ENCODE measurements at places on chromosomes 11 and 22.

DNA sequence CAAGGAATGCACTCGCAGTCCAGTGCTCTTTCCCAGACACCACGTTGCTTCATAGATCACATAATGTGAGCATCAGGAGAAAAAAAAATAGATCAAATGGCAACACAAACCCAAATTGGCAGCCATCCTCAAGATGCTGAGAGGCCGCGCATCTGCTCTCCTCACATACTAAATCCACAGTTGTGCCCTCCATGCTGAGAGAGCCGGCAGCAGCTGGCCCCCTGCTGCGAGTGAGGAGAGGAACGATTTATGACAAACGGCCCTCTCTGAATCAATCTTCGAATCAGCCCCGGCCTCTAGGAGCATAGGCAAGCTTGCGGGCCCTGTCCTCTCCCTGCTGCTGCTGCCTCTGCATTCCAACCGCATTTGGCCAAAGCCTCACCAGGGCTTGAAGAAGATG, 159.9 kb upstream of the TENM4 start:
- no peak for DNase-seq

DNA sequence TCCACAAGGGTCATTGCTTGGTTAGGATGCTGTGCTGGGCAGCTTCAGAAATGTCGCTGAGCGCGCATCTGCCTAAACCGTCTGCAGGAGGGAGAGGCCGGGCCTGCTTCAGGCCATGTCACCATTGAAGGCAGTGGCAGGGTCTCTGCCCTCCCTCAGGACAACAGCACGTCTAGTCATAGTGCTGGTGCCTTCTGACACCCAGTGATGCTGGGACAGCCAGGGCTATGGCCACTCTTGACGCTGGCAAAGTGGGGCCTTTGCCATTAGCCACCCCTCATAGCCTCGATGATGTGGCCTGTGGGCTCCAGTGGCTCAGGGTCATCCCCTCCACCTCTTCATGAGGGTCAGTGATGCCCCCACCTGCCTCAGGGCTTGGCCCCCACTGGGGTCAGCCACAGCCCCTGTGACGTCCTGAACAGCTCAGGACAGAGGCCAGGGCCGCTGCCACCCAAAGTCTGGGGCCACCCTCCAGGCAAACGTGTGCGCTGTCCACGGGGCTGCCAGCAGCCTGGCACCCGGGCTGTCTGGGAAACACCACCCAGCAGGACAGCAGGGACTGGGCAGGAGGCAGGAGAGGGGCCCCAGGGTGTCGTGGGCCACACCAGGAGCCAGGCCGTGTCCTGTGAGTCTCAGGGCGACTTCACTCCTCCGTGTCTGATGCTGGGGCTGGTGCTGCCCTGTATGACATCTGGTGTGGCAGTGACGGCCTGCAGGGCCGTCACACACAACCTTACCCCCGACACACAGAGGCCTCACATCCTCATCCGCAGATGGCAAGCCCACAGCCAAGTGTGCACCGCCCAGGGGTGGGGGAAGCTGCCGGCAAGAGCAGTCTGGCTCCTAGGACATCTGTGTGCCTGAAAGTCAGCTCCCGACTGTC, 42.5 kb downstream of the CERK start:
- DNase-seq = no peak

DNA sequence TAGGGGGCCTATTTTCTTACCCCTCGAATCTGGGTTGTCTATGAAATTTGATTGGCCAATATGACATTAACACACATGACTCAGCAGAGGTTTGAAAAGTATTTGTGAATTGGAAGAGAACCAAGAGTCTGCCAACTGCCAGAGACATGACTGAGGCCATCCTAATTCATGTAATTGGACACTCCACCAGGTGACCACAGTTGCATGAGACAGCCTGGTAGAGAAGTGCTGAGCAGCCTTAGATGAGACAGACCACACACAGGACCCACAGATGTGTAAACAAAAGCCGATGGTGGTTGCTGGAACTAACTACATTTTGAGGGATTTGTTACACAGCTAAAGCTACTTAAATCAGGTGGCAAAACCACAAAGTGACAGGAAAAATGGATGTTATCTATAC, 855 bp upstream of the MS4A5 start:
- no peak for DNase-seq

DNA sequence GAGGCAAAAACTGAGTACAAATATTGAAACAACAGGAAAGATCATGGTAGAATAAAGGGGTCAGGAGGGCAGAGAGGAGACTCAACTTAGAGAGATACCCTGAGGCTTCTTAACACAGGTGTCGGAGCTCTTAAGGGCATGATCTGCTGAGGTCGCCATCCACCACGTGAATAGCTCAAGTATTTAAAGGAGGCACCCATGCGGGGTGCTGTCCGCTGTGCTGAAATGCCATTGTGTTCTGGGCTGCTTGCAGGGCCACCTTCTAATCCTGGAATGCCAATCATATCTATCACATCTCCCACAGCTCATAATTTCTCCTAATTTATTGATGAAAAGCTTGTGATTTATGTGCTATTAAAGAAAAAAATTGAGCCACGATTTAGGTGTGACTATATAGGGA, 90.2 kb downstream of the SEZ6L start:
- DNase-seq = no peak

GRCh38 chr11:20022363-20023081, 137.8 kb downstream of the DBX1 start:
- no peak for DNase-seq

DNA sequence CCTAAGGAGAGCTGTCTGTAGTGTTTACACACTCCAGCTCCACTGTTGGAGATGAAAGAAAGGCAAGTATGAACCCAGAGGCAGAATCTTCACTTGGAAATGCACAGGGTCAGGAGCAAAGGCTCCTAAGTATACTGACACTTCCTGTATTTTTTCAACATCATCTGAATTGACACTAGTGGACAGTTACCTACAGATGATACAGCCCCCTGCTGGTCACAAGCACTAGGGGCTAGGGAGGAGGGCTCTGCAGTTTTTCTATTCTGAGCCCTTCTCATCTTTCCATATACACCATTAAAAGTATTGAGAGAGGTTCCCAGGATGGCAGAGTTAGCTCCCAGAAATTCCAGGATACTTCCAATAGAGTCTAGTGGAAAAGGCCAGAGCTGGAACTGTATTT, 290.3 kb upstream of the API5 start:
- DNase-seq = no peak

- no peak for DNase-seq
Measured at GRCh38 chr11:114880442-114880841, 202.1 kb downstream of the NXPE2 start.

- no peak for DNase-seq
Measured at GRCh38 chr11:61601512-61601911, 20.6 kb upstream of the SYT7 start.

- DNase-seq = no peak
Measured at GRCh38 chr11:93573184-93573583, 30.0 kb upstream of the SMCO4 start.

- DNase-seq = no peak
Measured at GRCh38 chr11:117723277-117724024, 73.6 kb downstream of the DSCAML1 start.

DNA sequence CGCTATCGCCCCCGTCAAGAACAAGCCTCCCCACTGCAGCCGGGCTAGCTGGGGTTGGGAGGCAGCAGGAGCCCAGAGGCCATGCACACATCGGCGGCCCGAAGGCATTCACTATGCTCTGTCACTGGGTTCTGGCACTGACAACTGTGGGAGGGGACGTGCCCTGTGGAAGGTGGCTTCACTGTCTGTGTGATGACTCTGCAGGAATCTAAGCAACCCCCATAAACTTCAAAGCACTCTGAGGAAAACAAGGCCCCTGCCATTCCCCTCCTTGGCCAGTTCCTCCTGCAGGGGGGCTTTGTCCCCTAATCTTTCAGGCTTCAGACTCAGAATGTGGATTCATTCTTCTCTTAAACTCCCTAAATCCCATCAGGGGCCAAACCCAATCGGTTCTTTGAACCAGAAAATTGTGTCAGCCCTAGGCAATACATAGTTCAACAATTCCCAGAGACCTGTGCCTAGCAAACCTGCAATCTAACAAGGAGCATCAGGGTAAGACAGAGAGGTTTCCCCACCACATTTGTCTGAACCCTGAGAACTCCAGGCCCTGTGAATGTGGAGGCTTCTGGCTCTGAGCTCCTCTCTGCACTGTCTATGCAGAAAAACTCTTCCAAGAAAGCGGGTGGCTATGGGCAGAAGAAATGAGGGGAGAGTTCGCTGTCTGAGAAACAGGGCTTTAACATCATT, 1477.2 kb downstream of the TBC1D22A start:
- DNase-seq = no peak

DNA sequence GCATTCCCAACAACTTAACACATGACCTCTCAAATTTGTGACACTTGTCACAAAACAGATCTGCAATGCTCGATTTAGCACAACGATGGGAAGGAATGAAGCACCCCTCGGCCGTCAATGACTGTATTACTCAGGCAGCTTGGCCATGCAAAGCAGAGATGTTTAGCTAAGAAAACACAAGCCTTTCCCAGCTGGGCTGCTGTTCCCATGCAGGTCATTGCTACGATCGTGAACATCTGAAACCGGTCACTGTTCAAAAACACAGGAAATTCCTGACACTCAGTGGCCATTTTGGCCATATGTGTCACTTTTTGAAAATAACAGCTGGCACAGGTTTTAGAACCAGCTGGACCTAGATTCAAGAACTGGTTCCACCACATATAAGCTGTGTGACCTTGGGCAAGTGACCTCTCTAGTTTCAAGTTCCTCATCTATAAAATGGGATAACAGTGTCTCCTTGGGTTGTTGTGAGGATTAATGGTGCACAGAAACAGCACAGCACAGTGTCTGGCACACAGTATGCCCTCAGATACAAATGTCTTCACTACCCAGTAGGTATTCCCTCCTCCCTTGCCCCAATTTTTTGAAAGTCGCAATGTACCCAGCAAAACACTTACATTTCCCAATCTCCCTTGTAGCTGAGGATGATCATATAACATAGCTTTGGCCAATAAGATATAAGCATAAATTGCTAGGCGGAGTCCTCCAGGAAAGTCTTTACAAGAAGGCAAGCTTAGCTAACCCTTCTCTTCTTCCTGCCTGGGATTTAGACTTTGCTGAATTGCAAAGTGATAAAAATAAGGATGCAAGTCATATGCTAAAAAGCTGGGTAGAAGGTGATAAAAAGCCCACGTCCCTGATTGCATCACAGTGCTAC, 93.1 kb downstream of the C11orf58 start:
- DNase-seq = no peak

DNA sequence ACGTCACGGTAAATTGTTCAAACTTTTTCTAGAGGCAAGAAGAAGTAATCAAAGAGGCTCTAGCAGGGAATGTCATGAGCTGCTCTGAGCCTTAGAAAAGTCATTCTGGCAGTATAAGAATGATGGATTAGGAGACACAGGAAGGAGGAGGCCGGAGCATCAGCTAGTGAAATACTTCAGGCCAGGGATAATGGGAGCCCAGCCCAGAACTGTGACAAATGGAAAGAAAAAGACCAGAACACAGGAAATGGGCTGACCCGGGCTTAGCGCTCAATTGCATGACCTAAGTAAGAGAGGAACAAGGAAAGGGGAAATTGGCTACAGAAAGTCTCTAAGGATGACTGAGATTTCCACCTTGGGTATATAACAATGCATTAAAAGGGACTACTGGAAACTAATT, 108.6 kb downstream of the LARGE1 start:
- DNase-seq = no peak

- no peak for DNase-seq
Measured at GRCh38 chr11:97454988-97455387, 1065.2 kb downstream of the JRKL start.

DNA sequence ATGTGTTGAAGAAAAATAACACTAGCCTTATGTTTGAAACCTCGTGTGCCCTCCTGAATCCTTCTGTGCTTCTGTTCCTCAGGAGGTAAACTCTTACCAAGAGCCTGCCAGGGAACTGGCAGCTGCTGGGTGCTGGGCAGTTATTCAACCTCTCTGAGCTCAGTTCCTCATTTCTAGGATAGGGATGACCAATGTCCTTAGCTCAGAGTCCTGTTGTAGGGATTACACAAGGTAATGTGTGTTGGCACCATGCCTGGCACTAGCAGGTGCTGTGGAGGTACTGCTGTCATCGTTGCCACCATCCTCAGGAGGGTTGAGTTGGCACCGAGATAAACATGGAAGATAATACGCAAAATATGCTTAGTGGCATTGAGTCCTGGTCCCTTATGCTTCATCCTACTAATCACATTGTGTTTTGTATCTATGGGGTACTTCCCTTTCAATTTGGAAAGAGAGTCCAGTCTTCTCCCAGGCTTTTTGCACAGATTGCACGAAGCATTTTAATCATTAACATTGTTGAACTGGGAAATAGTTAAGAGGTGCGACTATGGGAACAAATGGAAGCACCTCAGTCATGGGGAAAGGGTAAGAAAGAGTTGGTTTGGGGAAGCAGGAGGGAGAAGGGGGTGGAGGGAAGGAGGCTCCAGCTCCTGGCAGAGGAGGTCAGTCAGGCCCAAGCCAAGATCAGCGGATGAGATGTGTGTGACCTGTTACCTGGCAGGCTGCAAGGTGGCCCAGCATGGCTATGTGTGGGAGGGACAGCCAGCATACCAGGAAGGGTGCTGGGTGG, 56.7 kb downstream of the CABIN1 start:
- no peak for DNase-seq

- DNase-seq = no peak
Measured at GRCh38 chr11:117744471-117745150, 52.4 kb downstream of the DSCAML1 start.

GRCh38 chr22:21626073-21626734, 3.6 kb downstream of the YDJC start:
- DNase-seq = no peak

- no peak for DNase-seq
Measured at GRCh38 chr11:36015799-36016198, 71.9 kb downstream of the LDLRAD3 start.

DNA sequence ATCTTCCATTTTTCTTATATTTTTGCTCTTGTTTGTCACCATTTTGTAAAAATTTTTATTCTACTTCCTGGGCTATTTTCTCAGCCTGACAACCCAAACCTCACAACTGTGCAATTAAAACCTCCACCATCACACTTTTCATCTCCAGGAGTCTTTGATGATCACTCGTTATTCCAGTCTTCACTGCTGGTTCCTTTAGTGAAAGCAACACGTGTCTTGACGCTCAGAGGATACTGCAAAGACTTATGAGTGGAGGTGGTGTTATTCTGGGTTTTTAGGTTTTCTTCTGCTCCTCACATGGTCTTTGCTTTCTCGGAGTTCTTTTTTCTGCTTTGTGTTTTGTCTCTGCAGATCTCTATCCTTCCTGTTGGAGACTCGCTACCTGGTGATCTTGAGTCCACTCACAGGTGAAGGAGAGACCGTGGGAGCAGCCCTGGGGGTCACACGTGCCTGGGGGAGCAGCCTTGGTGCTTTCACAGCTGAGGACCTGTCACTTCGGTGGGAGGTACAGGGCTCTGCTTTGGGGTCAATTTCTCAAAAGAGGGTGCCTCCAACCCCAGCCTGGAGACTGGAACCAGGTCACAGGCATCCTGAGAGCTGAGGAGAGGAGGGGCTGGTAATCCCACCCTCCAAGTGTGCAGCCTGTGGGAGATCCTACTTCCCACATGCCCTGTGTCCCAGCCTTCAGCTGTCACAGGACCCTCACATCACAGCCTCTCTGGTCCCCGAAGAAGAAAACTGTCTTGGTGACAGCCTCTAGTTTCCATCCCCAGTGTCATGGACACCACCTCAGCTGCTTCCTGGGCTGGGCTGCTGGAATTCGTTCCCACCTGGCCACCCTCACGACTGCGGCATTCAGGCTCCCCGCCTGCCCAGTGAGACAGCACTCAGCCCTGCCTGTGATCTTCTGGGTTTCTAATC, 11.0 kb downstream of the SULT4A1 start:
- DNase-seq = no peak

- DNase-seq = peak; percentile 61
Measured at GRCh38 chr11:44110231-44110679, 14.8 kb downstream of the EXT2 start.

Data from germinal center (tissue), 1 donor.